ENCODE measurements at places on chromosomes 1 and 21. TPM values are rescaled to one million over a fixed set of nuclear protein-coding genes. Genes with fewer than 3 reads are reported as not detected.

DNA sequence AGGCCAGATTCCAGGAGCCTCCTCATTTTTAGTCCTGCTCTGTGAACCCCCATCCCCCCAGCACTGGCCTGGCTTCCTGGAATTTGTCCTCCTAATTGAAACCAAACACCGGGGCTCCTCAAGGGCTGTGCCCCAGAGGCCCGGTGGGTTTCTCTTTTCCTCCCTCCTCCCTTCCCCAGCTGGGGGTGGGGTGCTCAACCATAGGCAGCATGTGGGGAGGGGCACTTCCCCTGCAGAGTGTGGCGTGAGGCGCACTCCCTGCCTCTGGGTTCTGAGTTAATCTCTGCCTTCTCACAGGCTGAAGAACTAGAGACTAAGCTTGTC, 67.5 kb upstream of the ACOT11 start:
- no peak for DNase-seq

DNA sequence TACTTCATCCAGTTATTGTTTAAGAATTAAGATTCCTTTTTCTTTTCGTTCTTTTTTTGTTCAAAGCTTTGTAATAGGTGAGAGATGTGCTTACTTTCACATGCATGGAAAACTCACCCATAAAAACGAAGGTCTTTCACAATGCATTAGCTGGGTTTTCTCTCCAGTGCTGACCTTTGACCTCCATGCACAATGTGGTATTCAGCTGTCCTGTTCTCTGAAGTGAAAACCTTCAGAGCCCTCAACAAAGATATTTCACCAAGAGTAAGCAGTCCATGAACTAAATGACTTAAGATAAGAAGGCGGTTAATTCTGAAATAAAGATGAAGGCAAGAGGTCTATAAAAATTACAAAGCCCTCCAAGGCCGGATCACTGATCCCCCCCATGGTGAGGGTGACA, 77.1 kb upstream of the IPO9 start:
- DNase-seq, result no peak

DNA sequence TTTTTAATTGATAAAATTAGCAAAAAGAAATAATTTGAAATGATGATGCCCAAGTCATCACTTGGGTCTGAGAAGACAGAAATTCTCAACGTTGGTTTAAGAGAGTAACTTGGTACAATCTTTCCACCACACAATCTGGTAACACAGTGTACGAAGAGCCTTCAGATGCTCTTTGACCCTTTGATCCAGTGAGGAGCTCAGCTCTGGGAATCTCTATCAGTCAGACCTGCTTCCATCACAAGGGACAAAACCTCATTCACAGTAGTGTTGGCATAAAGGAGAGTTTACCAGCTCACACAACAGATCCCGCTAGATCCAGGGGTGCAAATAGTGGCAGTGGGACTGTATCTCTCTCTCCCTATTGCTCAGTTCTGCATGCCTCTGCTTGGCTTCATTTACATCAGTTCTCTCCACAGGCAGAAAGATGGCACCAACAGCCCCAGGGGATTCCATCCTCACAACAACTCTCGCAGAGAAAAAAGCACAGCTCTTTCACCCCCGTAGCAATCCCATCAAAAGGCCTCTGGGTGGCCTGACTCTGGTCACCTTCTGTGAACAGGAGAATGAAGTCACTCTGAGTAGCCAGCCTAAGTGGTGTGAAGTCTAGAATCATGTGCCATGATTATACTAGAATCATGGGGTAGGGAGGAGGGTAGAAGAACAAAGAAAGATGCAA, 119.7 kb downstream of the ZNF281 start:
- no peak for DNase-seq

DNA sequence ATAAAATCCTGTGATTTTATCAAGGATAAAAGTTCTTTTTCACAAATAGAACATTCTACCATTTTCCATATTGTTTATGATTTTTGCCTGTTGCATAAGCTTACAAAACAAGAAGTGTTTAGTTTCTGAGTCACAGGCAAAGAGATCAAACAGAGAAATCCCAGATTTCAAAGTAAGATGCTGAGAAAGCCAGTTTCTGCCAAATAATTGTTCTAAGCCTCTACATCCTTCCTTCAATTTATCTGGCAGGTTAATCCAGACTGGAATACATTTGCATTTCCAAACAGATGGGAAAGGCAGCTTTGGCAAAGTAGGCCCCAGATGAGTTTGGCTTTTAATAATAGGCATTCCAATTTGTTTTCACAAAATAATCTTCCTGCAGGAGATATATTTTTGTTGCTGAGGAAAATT, 2.5 kb downstream of the SLC1A7 start:
- no peak for DNase-seq

GRCh38 chr1:181551249-181551648, 67.9 kb downstream of the CACNA1E start:
- DNase-seq, result no peak

GRCh38 chr1:231528172-231529029, at the start of gene TSNAX:
TSS of gene TSNAX (plus strand) at chr1:231528669. CDS start at chr1:231528811, 142 bp downstream.
- peak; percentile 89 for DNase-seq

DNA sequence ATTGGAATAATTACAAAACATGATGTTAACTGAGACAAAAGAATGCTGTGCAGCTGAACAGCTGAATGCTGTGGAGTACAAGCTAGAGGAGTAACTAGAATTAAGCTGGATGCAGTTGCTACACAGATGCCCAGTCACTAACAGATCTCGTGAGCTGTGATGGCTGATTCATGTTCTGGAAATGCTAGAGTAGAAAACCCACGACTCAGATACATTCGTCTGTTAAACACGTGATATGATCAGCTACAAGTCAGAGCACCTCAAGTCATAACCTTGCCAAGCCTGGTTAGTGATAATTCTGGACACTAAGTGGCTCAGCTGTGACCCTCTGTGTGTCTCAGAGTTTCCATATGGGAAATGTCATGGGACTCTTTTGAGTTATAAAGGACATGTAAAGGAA, 89.7 kb upstream of the ESRRG start:
- DNase-seq, result no peak

DNA sequence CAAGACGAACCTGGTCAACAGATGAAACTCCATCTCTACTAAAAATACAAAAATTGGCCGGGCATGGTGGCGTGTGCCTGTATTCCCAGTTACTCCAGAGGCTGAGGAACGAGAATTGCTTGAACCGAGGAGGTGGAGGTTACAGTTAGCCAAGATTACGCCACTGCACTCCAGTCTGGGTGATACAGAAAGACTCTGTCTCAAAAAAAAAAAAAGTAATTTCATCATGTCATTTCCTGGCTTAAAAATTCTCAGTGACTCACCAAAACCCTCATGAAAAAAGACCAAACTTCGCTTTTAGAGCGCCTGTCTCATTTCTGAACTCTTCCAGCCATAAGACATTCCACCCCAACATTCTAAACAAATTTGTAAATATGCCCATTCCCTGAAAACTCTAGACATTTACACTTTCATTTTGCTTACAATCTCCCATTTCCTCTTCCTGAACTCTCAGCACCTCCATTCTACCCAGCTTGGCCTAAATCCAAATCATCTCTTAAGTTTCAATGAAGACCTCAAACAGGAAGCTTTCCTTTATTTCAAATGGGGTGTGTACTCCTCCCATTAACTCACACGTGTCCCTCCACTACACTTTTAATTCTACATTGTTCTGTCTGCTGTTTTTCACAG, 50.5 kb upstream of the PRRC2C start:
- no peak for DNase-seq

DNA sequence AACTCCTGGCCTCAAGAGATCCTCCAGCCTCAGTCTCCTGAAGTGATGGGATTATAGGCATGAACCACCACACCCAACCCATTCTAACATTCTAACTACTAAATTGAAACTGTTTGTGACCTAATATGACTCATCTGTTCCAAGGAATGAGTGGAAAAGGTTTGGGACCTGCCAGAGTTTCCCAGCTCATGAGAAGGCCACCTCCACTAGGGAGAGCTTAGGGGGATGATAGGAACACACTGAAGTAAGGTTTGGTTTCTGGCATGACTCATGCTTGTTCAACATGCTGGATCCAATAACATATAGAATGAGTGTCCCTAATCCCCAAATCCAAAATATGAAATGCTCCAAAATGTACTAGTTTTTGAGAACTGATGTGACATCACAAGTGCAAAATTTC, 18.9 kb upstream of the SCAF4 start:
- no peak for DNase-seq

GRCh38 chr21:27104846-27105431, 138.1 kb upstream of the ADAMTS5 start:
- no peak for DNase-seq

DNA sequence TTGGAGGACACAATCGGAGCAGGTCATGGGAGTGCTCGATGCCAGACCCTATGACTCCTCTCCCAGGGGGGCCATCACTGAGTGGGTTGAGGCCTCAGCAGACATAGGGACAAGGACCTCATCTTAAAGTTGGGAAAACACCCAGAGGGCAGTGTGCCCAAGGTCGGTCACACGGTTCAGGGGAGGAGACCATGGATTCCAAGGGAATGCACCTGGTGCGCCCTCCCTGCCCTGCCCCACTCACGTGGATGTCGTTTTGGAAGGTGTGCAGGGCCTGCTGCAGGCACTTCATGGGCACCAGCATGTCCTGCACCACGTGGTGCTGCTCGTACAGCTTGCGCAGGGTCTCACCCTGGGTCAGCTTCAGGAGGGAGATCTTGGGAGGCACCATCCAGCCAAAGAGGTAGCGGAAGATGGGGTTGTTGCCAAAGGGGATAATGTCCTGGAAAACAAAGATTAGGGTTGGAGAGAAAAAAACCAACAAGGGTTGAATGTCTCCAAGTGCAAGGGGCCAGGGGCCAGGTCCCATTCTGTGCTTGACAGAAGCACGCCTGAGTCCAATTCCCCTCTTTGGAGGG, 33.1 kb downstream of the DHCR24 start:
- DNase-seq, result no peak

DNA sequence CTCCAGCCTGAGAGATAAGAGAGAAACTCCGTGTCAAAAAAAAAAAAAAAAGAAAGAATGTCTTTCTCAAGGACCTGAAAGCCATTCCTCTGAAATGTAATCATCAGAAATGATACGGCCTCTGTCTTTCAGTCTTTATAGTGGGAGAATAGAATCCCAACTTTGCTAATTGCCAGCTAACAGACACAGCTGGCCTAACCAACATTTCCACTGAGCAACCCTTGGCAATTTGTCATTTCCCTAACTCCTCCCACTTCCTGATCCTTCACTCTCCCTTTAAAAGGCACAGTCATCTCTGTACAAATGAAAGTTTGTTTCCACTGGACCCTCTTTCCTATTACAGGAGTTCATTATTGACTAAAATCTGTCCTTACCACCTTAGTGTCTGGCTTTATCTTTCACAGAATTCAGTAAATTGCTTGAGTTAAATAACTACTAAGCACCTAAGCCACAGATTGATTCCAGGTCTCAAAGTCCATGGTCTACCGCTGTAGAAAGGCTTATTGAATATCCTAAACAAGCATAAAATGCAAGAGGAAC, 4.3 kb upstream of the CBR1 start:
- no peak for DNase-seq

DNA sequence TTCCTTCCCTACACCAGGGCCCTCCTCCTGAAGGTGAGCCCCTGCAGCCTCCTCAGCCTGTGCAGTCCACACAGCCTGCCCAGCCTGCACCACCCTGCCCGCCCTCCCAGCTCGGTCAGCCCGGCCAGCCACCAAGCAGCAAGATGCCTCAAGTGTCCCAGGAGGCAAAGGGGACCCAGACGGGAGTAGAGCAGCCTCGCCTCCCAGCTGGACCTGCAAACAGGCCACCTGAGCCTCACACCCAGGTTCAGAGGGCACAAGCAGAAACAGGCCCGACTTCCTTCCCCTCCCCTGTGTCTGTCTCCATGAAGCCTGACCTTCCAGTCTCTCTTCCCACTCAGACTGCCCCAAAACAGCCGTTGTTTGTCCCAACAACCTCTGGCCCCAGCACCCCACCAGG, 38.8 kb downstream of the ZBTB17 start:
- DNase-seq, result no peak

DNA sequence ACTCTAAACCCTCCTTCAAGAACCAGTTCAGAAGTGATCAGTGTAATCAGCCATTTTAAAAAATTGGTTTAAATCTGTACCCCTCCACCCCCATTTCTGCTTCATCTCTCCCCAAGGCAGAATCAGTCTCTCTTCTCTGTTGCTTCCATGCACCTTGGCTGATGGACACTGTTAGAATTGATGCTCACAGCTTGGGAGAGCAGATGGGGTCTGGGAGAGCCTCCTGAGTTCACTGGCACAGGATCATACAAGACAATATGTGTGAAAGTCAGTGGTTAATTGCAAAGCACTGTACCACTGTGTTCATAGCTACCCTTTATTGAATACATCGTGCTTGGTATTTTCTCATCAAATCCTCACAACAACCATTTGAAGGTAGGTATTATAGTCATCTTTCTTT, 140.9 kb downstream of the ROR1 start:
- no peak for DNase-seq

DNA sequence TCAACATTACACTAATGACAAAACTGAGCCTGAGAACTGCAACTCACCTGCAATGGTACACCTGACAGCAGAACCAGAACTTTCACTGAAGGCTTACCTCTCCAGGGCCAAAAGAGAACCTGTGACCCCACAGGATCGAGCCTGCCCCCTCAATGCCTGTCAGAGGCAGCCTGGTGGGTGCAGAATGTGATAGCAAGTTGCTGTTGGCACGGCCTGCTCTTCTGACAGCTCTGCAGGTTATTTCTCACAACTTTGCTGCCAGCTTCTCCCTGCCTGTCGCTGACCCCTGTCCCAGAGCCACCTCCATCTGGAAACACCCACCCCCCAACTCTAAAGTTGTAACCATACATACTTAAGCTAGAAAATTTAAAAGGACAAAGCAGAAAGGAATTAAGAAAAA, 35.2 kb downstream of the HIVEP3 start:
- DNase-seq, result no peak

DNA sequence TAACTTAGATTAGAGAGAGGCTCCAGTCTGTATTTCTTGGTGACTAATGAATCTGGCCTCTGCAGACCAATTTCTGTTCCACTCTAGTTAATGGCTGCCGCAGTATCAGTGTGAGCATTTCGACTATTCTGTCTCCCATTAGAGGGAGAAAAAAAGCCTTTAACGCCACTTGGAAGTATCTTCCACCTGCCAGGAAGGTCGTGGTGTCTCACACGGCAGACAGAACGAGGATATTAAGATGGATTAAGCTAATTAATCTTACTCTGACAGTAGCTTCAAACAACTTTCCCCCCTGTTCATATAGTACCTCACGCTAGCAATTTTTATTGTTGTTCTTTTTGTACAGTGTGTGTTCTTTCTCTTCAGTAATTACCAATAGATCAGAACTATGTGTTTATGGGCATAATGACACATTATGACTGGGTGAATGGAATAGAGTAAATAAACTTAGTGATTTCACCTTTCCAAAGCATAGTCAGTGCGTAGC, 153.8 kb downstream of the ADGRL2 start:
- DNase-seq, result no peak

GRCh38 chr1:81437213-81437612, 363.5 kb upstream of the ADGRL2 start:
- no peak for DNase-seq

Gene GSTM1
- 112 TPM for total RNA-seq

Gene FCRL2
- not detected for total RNA-seq

Gene MMP23B
- 0.94 TPM for total RNA-seq

Gene SPAG17
- total RNA-seq, result not detected

Gene LINGO4
- not detected for total RNA-seq

Gene SAMD13
- 0.44 TPM for total RNA-seq

Gene CDK18
- total RNA-seq, result 0.37 TPM

Gene LCE3D
- total RNA-seq, result not detected

Gene FCER1A
- not detected for total RNA-seq

Gene PLPPR5
- not detected for total RNA-seq

Gene POTED
- not detected for total RNA-seq

Gene PRR9
- not detected for total RNA-seq

All from activated T-helper 2 cell treated with anti-CD3 and anti-CD28 coated beads, Interferon-gamma antibody, Interleukin-2, Interleukin-4, amounts not matched to agents 10 μg/mL and 5 μg/mL and 100 μg/mL, durations not matched to agents 14 hours and 24 hours and 36 hours (primary cell).